ENCODE measurements at places on chromosomes 12 and 14. TPM values are rescaled to one million over a fixed set of nuclear protein-coding genes. Genes with fewer than 3 reads are reported as not detected.

The PLCZ1 gene
- not detected for total RNA-seq

The PCED1B gene
- total RNA-seq, result 1.5 TPM

The CYP27B1 gene
- not detected for total RNA-seq

- no peaks in the 10 kb centered on the region for H3K36me3 ChIP-seq
- no peak for DNase-seq
- H3K4me3 ChIP-seq, result no peak overlapping the region
- no peaks in the 10 kb centered on the region for H3K4me1 ChIP-seq
Observed at GRCh38 chr14:97994020-97994531, 1196.9 kb downstream of the VRK1 start.

DNA sequence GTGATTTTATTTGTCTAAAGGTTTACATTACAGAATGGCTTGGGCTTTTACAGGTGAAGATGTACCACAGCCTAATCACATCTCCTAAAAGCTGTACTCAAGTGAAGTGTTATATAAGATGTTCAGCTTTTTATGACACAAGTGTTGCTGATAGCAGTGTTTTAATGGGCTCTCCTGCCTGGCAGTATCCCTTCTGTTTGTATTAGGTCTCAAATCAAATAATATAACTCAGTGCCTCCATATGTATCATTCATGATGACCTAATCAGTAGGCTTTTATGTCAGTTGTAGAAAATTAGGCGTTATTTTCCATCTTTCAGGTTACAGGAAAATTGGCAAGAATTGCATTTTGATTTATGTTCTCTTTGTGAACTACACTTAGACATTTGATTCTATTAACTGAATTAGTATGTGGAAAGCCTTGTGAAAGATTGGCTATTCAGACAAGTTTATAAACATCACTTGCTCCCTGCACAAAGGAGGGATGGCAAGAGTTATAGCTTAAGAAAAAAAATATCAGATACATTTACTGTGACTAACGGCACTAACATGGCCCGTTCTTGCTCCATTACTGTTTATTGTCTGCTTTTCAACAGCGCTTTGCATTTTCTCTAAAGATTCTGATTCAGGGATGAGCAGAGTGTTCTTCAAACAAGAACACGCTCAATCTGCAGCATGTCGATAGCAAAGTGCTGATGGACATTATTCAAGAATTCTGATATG, 143.7 kb upstream of the DIO2 start:
- DNase-seq, result no peak
- H3K27me3 ChIP-seq, result no peaks in the 10 kb centered on the region
- H3K36me3 ChIP-seq, result no peaks in the 10 kb centered on the region
- H3K27ac ChIP-seq, result no peak overlapping the region

- peaks cover 10% of the 10 kb centered on the region for H3K4me1 ChIP-seq
- peak overlapping the region; percentile 68 for H3K27ac ChIP-seq
- H3K4me3 ChIP-seq, result no peak overlapping the region
- H3K27me3 ChIP-seq, result no peaks in the 10 kb centered on the region
- H3K36me3 ChIP-seq, result no peaks in the 10 kb centered on the region
- DNase-seq, result no peak
Observed at GRCh38 chr14:36973806-36974442, 198.5 kb downstream of the SLC25A21 start.

Measured in ascending aorta (tissue), 2 donors.